ENCODE measurements at places on chromosomes 6 and 20.

DNA sequence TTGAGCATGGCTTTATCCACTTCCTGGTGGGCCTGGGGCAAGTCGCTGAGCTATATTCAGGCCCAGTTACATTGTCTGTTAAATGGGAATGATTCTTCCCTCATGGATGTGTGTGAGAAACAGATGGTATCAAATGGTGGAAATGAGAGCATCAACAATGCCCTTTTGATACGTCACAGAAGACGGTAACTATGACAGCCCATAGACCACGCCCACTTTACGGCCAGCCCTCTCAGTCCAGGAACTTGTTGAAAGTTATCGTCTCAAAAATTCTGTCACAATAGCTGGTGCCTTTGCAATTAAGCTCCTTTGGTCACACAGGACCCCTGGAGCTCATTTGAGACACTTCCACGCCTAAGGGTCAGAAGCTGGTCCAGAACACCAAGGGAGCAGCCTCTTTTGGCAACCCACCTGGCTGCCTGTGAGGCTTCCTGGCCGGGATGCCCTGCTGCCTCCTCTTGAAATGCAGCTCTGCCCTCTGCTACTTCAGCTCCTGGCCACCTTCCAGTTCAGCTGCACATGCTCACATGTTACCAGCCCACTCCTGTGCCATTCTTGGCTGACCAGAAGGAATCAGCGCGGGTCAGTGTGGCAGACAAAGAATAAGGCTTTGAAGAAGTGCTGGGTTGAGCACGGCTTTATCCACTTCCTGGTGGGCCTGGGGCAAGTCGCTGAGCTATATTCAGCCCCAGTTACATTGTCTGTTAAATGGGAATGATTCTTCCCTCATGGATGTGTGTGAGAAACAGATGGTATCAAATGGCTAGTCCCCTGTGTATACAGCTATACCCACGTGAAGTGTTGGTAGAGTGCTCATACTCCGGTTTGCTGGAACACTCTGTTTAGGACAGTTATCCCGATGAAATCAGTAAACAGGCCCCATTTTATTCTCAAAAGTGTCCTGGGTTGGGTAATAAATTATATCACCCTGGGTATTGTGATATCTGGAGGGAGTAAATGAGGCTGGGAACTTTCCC is 199.2 kb upstream of the SUPT3H start:
- no peak for DNase-seq

- DNase-seq: no peak
Observed at GRCh38 chr6:75090576-75090975, 115.3 kb downstream of the COL12A1 start.

- no peak for DNase-seq
Observed at GRCh38 chr6:95658886-95659285, 81.6 kb downstream of the MANEA start.

- DNase-seq: no peak
Observed at GRCh38 chr6:38134704-38135088, 315.2 kb downstream of the ZFAND3 start.

GRCh38 chr6:147022041-147022440 is 182.2 kb upstream of the STXBP5 start:
- DNase-seq: no peak

- no peak for DNase-seq
Observed at GRCh38 chr20:62856931-62857619, 4.5 kb downstream of the TCFL5 start.

DNA sequence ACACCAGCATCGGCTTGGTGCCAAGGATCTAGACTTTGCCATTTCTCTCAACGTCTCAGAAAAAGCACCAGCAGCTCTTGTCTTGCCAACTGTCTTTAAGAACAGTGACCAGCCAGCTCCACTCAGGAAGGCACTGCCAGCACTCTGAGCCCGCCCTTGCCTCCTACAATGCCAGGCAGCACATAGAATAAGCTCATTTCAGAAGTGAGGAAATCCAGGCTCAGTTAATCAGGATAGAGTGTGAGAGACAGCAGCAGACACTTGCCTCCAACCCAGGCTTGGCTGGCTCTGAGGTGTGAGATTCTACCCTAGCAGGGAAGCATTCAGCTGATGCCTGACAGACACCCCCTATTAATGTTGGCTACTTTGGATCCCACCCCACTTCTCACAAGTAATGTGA is 4.3 kb upstream of the SYNDIG1 start:
- DNase-seq: no peak

- DNase-seq: no peak
Observed at GRCh38 chr6:23526526-23526925, 599.5 kb upstream of the NRSN1 start.

GRCh38 chr6:30206152-30206551 is 7.1 kb downstream of the TRIM26 start:
- DNase-seq: no peak

DNA sequence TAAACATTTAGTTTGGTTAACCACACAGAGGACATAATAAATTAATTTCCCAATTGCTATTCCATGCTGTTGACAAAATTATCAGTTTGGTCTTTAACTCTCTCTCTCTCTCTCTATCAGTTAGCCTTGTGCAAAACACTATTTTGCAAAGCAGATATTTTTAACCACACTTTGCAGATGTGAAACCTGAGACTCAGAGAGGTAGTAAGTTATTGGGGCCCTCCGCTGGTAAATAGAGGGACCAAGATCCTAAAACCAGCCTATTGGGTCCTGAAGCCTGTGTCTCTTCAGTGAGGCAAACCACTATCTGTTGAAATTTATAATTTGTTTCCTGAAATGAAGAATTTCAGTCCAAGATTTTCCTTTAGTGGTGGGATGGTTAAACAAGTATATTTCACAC is 231.0 kb downstream of the SOD2 start:
- DNase-seq: no peak

GRCh38 chr6:46626228-46626909 is 26.2 kb downstream of the CYP39A1 start:
- DNase-seq: peak; percentile 1

- DNase-seq: no peak
Observed at GRCh38 chr6:55069132-55069781, 105.1 kb upstream of the HCRTR2 start.

DNA sequence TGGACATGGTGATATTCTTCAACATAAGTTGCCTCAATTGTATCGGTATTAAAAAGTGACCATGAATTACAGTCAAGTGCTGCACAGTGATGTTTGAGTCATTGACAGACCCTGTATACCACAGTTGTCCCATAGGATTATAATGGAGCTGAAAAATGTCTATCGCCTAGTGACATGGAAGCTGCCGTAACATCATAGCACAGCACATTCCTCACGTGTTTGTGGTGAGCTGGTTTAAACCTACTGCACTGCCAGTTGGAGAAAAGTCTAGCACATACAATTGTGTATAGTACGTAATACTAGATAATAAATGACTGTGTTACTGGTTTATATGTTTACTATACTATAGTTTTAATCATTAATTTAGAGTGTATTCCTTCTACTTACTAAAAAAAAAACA is 150.2 kb downstream of the CDH26 start:
- no peak for DNase-seq

DNA sequence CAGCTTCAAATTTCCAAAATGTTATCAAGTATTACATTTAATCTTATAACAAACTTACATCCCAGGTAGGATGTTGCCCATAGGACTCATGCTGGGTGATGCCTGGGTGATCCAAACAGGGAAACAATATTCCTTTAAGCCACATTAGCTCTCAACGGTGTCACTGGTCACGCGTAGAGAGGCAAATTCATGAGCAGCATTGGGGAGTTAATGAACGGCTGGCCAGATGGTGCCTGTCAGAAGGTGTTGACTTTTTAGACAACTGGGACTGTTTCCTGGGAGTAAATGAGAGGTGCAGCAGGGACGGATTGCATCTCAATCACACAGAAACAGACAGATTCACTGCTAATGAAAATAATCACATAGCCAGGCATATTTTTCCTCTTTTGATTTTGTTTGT is 83.3 kb upstream of the ID4 start:
- DNase-seq: no peak

- DNase-seq: no peak
Observed at GRCh38 chr6:24614043-24614420, 32.0 kb downstream of the KIAA0319 start.

DNA sequence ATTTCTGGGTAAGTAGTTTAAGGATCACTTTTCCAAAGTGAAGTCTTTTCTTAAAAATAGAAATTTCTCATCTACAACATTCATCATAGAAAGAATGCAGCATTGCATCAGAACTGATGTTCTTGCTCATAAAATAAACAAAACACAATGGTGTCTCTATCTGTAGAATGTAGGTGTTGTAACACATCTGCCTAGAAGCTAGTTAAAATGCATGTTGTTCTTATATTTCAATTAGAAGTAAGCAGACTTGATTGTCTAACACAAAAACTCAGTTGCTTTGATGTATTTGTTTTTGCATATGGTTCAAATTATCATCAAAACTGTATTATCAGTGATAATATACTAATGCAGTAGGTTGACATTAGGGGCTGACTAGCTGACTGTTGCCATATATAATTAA is 654.7 kb upstream of the FLRT3 start:
- DNase-seq: no peak

GRCh38 chr6:125957845-125958244 is 1.3 kb downstream of the HINT3 start:
- DNase-seq: no peak

DNA sequence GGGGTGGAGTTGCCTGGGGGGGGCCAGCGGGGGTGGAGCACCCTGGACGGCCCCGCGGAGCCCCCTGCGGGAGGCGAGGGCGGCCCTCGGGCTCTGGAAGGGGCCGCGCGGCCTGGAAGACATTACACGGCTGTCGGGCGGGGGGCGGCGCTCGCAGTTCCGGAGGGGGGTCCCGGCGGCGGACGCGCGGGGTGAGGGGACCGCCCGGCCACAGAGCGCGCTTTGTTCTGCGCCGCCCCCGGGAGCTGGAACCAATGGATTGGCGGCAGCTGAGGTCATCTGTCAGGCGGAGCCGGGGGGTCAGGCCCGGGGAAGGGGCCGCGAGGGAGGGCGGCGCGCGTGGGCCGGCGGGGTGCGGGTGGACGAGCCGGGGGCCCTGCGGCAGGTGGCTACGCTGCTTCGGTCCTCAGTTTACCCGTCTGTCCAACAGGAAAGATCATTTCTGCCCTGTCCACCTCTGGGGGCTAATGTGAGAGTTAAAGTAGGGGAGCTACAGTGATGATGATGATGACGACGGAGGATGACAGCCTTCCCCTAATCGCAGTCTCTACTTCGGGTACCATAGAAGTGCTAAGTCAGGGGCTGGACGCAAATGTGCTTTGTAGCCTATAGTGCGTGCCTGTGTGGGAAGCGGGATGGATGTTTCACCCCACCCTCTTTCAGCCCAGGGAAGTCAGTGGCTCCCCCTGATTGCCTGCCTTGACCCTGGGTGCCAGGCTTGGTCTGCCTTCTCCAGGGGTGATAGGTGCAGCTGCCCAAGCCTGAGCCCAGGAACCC is 10.4 kb downstream of the SRXN1 start:
- DNase-seq: no peak

GRCh38 chr6:20952699-20953474 is 418.6 kb downstream of the CDKAL1 start:
- DNase-seq: no peak

DNA sequence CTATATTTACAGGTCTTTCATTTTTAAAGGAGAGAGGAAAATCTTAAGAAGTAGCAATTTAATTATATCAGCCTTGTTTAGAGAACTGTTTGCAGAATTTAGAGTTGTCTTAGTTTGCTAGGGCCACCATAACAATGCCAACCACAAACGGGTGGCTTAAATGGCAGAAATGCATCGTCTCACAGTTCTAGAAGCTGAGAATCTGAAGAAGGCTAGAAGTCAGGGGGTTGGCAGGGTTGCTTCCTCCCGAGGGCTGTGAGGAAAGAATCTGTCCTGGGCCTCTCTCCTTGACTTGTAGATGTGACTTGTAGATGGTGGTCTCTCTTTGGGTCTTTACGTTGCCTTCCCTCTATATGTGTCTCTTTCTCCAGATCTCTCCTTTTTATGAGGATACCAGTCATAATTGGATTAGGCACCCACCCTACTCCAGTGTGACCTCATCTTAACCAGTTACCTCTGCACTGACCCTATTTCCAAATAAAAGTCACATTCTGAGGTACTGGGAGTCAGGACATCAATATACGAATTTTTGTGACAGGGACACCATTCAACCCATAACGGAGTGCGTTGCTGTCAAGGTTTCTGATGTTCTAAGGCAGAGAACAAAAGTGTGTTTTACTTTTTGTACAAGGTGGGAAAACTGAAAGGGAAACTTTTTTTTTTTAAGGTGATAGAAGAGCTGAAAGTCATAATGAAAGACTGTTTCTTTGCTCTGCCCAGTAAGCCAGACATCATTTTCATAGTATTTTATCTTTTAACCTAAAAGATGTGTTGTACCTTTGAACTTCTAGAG is 84.4 kb downstream of the SAMD3 start:
- DNase-seq: no peak

- no peak for DNase-seq
Observed at GRCh38 chr6:163679753-163680152, 265.2 kb downstream of the QKI start.

DNA sequence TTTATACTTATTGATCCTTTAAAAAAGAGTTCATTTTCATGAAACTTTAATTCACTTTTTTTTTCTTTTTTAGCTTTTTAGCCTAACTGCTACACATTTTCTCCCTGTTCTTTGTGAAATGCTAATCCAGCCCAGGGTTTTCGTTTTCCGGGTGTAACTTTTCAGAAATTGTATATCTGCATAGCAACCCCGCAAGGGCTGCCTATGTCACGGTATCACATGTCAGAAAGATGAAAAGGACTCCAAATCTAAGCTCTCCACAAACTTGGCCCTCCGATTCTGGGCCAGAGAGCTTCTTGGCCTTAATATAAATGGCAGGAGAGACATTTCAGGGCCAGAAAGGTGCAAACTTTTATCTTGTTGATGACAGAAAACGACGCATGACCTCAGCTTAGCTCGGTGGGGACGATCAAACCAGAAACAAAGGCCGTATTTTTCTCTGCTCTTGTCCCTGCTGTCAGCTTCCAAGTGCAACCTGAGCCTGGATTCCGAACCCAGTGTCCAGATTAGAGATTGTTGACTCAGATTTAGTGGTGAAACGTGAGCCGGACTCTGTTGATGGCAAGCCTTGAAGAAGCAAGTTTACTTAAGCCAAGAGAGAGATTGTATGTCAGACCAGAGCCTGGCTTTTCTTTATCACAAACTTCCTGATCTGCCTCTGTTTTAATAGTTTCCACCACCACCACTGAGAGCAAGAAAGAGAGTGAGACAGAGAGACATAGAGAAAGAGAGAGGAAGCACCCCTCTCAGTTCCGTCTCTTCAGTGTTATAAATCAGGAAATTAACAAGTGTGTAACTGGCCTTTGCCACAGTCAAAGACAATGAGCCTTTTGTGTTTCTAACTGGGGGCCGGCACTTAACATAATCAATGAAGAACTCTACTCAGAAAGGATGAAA is 157.8 kb downstream of the SCML4 start:
- no peak for DNase-seq

- DNase-seq: no peak
Observed at GRCh38 chr20:46962452-46963195, 68.0 kb downstream of the EYA2 start.

DNA sequence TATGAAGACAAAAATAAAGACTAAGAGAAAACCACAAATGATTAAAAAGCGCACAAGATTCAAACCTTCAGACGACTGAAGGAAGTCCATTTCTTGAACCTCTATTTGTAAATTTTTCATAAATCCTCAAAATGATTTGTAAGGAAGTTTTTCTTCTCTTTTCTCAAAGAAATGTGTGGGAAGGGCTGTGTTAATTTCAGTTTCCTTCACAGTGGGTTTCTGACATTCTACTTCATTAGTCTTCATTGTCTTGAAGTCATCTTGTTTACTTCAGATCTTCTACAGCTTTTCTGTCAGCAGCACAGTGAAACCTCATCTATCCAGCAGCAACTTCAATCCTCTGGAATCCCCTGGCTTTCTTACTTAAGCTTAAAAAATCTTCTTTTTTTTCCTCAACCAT is 87.6 kb upstream of the MYLIP start:
- DNase-seq: no peak
